SW480 (cell line): ENCODE measurements at places on chromosomes 1 and 21.

DNA sequence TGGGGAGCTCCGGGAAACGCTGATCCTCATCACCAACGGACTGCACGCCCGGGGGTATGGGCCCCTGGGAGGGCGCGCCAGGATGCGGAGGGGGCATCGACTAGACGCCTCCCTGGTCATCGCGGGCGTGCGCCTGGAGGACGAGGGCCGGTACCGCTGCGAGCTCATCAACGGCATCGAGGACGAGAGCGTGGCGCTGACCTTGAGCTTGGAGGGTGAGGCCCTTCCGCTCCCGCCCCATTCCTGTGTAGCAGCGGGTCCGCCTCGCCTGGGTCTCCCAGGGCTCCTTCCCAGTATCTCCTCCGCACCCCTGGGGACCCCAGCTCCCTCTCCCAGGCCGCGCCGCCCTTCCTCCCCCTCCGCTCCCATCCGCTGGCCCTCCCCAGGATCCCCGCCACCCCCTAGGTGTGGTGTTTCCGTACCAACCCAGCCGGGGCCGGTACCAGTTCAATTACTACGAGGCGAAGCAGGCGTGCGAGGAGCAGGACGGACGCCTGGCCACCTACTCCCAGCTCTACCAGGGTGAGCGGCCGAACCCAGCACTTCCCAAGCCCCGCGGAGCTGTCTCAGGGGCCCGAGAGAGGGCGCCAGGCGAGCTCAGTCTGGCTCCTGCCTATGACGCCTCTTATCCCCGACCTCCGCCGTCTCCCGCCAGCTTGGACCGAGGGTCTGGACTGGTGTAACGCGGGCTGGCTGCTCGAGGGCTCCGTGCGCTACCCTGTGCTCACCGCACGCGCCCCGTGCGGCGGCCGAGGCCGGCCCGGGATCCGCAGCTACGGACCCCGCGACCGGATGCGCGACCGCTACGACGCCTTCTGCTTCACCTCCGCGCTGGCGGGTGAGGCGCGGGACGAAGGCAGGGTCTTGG lies 5.0 kb downstream of the HAPLN2 start:
- no peak for DNase-seq

- DNase-seq = no peak
Measured at GRCh38 chr1:42773420-42773819, 6.4 kb downstream of the C1orf50 start.

DNA sequence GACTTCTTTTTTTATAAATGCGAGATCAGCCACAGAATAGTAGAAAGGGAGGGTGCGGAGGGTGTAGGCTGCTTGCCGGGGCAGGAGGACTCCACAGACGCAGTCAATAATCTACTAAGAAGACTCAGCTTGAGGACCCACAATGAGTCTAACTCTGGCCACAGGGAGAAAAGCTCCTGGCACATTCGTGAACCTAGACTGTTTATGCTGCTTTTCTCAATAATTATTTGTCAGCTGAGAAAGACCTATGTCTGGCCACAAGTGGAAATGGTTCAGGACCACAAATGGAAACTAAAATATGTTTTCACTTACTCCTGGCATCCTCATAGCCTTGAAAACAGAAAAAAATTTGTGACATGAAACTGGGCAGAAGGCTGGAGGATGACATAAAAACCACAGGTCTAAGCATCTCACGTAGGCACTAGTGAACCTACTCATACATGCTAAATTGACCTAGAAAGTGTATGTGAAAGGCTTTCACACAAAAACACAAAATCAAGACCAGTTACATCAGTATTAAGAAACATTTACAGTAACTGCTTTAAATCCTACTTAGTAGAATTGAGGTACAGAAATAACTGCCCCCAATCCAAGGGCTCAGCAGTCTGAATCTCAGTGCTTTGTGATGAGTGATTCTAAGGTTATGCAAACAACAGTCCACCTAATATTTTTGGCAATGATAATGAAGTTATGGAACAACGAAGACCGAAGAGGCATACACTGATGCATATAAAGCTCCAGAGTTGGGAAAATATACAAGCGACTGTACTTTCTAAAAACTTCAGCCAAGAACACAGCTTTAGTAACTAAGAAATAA lies 159.5 kb downstream of the SLC45A1 start:
- no peak for DNase-seq

- peak; percentile 26 for DNase-seq
Measured at GRCh38 chr1:4549930-4550329, 104.5 kb upstream of the AJAP1 start.

DNA sequence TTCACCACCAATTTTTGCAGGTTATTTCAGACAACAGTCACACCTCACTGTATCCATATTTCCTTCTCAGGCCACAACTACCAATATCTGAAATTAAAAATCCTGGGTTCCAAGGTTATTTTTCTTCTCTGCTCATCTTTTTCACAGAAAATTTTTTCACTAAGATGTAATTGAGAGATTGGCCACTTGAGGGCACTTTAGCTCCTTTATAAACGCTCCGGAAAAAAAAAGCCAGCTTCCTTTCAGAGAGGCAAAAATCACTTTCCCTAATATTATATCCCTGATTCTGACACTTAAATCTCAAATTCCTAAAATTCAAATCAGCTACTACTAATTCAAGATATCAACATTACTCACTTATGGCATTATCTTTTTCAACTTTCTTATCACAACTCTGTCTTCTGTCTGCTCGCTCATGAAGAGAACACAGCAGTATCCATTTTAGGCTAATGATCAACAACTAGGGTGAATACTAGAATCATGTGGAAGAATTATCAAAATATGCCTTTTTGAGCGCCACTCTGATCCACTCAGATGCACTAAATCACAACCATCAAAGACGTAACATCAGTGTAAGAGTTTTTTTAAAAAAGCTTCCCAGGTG lies 101.4 kb upstream of the RGS1 start:
- DNase-seq = peak; percentile 14

DNA sequence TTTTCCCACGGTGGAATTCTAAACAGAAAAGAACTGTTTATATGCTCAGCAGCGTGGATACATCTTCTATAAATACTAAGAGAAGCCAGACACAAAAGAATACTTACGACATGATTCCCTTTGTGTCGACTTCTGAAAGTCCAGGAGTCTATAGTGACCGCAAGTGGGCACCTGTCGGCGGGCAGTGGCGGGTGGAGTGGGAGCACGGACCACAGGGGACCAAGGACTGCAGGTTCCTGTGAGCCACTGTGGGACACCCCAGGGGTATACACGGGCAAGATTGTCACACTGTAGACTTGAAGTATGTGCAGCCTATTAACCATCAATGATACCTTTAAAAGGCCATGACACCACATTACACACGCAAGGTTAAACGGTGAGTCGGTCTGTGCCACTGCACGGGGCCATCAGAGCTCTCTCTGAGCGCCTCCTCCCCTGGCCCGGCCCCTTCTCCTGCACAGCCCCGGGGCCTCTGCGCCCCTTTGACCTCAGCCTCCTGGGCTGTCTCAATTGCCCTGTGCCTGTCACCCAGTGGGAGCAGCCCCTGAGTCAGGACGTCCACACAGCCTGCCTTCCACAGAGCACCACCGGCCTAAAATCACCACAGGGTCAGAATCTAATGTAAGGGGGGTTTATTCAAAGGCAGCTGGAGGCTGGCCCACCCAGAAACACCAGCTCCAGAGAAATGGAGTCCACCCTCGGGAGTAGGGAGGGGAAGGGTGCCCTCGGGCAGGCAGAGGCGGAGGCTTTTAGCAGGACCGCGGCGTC lies 90.0 kb upstream of the COL6A1 start:
- no peak for DNase-seq

DNA sequence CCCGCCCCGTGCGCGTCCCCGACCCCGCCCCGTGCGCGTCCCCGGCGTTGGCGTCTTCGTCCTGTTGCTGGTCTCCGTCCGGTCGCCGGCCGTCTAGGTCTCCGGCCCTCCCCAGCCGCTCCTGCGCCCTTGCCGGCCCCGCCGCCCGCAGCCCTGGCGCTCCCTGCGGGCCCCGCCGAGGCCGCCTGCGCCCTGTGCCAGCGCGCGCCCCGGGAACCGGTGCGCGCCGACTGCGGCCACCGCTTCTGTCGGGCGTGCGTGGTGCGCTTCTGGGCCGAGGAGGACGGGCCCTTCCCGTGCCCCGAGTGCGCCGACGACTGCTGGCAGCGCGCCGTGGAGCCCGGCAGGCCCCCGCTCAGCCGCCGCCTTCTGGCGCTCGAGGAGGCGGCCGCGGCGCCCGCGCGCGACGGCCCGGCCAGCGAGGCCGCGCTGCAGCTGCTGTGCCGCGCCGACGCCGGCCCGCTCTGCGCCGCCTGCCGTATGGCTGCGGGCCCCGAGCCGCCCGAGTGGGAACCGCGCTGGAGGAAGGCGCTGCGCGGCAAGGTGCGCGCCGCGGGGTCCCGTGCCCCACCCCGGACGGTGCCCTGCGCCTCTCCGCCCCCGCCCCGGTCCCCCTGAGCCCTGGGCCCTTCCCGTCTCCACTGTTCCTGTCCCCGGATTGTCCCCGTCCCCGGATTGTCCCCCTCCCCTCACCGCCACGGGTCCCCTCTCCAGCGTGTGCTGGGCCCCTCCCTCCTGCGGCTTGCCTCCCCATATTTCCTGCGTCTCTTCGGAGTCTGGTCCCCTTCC lies at the start of gene RNF187:
Gene RNF187, plus strand, starts transcription at position 47 of the 789 bp plus-strand sequence.
- no peak for DNase-seq

- no peak for DNase-seq
Measured at GRCh38 chr1:228768355-228769000, 33.2 kb downstream of the RHOU start.

GRCh38 chr1:96329121-96329520 lies 392.5 kb upstream of the PTBP2 start:
- no peak for DNase-seq

DNA sequence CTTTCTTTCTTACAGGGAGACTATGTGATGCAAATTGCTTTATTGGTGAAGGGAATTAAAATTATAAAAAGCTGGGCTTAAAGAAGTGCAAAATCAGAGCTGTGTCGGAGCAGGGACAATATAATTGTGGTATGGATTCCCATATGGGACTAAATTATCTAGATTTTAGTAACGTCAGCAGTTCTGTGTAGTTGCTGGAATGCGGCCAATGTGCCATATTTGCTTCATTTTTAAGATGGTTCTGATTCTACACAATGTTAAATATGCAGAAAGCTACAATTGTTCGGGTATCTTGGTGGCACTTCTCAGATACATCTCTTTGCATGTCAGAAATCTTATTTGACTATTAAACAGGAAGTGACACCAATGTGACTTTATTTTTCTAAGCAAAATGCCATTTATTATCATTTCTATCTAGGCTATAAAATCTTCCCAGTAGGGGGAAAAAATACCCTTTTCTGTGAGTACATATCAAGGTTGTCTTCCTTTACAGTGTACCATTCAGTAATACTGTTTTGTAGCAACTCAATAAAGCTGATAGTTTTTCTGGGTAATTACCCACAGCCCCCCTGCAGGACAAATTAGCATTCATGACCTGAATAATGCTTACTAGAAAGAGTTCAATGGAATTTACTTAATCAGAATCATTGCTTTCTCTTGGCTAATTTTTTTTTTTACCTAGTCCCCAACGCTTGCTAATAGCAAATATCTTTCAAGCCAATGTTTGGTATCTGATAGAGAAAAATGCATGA lies 288.3 kb upstream of the ADGRL2 start:
- no peak for DNase-seq

DNA sequence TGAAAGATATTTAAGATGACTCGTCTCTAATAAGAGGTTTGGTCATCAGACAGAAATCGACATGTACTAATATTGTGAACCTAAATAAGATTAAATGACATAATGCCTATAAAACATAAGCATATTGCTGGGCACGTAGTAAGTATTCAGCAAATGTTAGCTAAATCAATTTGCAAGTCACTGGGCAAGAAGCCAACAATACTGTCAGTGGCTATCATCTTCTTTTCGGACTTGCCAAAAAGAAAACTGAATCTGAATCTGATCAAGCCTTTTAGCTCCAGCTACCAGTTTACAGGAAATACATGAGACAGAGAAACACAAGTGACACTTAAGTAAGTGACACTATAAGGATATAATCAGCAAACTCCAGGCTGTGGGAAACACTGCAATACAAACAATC lies 46.0 kb downstream of the RPL5 start:
- no peak for DNase-seq

- peak; percentile 76 for DNase-seq
Measured at GRCh38 chr1:11690397-11691301, 861 bp upstream of the DRAXIN start.

DNA sequence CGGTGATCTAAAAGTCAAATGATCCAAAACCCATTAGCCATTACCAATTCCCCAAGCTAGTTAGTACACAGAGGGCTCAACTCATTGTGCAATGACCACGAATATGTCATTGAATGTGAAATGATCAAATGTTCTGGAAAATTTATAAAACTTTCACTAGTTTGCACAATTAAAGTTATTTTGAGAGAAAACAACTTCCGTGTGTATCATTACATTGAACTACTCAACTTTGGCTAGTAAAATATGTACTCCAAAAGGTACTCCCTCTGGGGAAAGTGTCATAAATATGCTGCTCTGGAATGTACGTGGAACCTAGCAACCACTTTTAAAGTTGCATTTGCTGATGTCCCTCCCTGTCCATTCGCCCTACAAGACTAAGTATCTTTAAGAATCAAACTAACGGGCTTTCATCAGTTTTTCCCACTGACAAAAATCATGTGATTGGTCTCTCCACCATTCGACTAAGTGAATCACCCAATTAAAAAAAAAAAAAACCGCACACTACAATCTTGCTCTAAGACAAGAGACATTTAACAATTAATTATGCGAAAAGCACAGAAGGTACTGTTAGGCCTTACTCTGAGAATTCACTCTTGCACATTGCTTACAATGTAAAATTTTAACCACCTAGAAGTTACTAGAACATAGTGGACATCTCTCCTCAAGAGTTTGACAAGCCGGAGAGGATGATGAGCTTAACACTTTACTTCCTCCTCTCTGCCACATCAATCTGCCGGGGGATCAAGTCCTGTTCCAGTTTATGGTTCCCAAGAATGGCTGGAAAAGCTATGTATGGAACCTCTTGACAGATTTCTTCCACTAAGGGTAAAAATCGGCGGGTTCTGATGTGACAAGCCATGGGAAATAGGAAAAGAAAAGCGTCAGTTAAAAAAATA lies 1.2 kb downstream of the ACBD3 start:
- no peak for DNase-seq

- DNase-seq = no peak
Measured at GRCh38 chr1:43878854-43879253, 54.7 kb upstream of the ARTN start.

DNA sequence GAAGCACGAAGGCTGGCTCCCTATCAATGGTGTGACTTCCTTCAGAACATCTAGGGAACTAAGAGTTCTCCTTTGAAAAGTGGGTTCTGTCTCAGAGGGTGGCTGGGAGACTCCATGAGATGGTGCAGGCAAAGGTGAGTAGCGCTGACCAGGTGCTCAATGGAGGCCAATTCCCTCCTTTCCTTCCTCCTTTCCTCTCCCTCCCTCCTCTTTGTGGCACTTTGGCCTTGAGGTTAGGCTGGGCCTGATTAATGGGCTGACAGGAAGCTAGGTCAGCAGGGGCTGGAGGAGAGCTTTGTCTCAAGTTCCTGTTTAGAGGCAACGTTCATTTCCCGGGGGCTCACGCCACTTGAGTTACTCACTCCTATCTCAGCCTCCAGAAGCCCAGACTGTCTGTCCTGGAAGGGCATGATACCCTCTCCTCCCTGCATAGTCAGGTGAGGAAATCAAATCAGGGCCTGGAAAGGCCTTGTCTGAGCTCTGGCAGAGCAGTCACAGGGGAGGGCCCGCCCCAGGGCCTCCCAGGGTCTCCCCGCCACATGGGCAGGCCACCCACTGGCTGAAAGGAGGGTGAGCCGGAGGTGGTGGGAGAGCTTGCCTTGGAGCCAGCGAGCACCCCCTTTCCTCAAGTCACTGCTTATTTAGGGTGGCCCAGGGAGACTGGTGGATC lies 58.4 kb upstream of the SSBP3 start:
- DNase-seq = no peak

GRCh38 chr1:232587141-232588008 lies 42.6 kb downstream of the SIPA1L2 start:
- no peak for DNase-seq
